ENCODE measurements at places on chromosomes 3 and 15.

DNA sequence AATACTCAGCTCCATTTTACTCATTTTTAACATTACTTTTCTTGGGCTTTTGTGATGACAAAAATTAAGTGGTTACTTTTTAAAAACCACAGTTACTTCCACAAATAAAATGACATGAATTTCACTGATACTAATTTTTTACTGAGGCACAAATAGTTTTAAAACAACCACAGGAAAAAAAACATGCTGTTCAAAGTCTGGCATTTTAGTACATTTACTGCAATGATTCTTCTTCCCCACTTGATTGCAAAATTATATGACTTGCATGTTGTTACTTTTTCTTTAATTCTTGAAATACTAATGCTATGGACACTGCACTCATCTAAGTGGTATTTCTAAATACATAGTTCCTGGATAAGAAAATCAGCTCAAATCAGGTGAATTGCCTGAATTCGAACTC is 24.8 kb upstream of the SLMAP start:
- DNase-seq: no peak

DNA sequence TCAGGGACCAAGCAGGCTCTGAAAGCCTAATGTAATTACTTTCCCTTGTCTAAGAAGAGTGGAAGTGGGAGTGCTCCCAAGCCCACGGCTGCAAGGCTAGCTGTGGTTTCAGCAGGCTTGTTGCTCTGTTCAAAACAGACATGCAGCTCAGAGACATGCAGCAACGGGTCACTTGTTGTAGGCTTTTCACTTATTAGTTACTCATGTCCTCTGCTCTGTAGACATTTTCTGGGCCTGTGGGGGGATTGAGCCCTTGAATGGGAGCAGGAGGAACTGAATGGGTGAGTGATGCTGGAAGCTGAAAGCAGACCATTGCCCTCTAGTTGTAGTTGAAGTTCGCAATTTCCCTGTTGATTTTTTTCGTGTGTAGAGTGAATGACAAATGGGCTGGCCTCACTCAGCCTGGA is 261.9 kb upstream of the NR2E3 start:
- DNase-seq: no peak

DNA sequence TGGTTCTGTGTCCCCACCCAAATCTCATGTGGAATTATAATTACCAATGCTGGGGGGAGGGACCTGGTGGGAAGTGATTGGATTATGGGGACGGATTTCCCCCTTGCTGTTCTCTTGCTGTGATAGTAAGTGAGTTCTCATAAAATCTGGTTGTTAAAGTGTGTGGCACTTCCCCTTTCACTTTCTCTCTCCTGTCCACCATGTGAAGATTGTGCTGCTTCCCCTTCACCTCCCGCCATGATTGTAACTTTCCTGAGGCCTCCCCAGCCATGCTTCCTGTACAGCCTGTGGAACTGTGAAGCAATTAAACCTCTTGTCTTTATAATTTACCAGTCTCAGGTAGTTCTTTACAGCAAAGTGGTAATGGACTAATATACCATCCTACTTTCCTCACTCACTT is 289.6 kb downstream of the EFHB start:
- no peak for DNase-seq

- DNase-seq: no peak
Measured at GRCh38 chr15:26772154-26773066, at the start of gene GABRB3. TSS of gene GABRB3 (minus strand) at chr15:26773066.

GRCh38 chr3:87856126-87856525 is 202.7 kb downstream of the CGGBP1 start:
- no peak for DNase-seq

- DNase-seq: no peak
Measured at GRCh38 chr15:34271493-34271892, 46.7 kb downstream of the EMC4 start.

Measured in activated T-helper 1 cell treated with Interleukin-2 at 50 U/mL for 16 hours (primary cell).